ENCODE measurements at places on chromosomes 6 and 20. TPM values are rescaled to one million over a fixed set of nuclear protein-coding genes. Genes with fewer than 3 reads are reported as not detected.

DNA sequence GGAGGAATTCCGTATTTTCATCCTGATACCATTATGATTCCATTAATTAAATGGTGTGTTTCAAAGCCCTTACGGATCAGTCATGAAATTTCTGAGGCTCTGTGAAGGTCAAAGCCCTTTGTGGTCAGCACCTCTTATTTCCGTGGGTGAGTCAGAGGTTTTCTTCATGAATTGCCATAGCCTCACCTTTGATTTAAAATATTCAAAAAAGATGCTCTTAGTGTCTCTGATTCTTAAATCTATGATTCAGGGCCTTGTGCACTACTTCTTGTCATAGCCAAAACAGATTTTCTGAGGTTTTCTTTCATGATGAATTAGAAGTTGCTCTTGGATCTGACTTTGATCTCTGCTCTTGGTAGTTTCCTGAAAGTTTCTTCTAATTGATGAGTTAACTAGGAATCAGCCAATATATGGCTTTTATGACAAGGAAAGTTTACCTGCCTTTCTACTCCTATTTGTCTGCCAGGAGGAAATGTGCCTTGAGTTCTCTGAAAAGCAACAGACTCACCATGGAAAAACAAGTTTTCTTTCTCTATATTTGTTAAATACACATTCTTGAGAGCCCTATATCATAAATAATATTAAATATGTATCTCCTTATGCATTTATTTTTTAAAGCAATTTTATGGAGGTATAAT is 613.0 kb downstream of the UTRN start:
- no peak overlapping the region for H3K4me3 ChIP-seq
- H3K36me3 ChIP-seq: no peaks in the 10 kb centered on the region
- DNase-seq: no peak
- H3K27ac ChIP-seq: no peak overlapping the region

Gene OR2H1
- not detected for polyA plus RNA-seq

- DNase-seq: no peak
- H3K27ac ChIP-seq: no peak overlapping the region
- no peaks in the 10 kb centered on the region for H3K4me1 ChIP-seq
- H3K27me3 ChIP-seq: no peaks in the 10 kb centered on the region
Observed at GRCh38 chr20:60262967-60263603, 304.9 kb downstream of the CDH26 start.

GRCh38 chr20:62938105-62938888 is at the start of gene GID8:
Gene GID8 (plus strand): TSS chr20:62938147. CDS start chr20:62941503, 3,356 bp downstream.
- peak; percentile 54 for DNase-seq
- H3K4me1 ChIP-seq: peaks cover 15% of the 10 kb centered on the region
- no peaks in the 10 kb centered on the region for H3K36me3 ChIP-seq

GRCh38 chr6:17505062-17505476 is 95.0 kb upstream of the FAM8A1 start:
- no peak for DNase-seq
- no peak overlapping the region for H3K4me3 ChIP-seq
- no peaks in the 10 kb centered on the region for H3K36me3 ChIP-seq
- H3K27me3 ChIP-seq: no peaks in the 10 kb centered on the region

DNA sequence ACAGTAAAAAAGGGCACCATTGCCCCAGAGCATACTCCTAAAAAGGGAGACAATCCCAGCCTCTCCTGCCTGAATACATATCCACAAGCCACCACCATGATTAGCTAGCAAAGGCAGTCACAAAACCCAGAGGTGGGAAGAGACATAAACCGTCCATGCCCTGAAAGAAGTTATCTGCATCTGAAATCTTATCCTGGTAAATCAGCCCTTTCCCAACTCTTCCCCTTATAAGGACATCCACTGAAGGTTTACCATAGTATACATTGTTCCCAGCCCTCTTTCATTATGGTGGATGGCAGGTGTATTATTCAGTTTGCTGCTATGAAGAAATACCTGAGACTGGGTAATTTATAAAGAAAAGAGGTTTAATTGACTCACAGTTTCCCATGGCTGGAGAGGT is 95.2 kb downstream of the TBC1D7 start:
- no peak for DNase-seq
- no peak overlapping the region for H3K4me3 ChIP-seq
- H3K27me3 ChIP-seq: no peaks in the 10 kb centered on the region

Gene XKR7
- not detected for polyA plus RNA-seq

DNA sequence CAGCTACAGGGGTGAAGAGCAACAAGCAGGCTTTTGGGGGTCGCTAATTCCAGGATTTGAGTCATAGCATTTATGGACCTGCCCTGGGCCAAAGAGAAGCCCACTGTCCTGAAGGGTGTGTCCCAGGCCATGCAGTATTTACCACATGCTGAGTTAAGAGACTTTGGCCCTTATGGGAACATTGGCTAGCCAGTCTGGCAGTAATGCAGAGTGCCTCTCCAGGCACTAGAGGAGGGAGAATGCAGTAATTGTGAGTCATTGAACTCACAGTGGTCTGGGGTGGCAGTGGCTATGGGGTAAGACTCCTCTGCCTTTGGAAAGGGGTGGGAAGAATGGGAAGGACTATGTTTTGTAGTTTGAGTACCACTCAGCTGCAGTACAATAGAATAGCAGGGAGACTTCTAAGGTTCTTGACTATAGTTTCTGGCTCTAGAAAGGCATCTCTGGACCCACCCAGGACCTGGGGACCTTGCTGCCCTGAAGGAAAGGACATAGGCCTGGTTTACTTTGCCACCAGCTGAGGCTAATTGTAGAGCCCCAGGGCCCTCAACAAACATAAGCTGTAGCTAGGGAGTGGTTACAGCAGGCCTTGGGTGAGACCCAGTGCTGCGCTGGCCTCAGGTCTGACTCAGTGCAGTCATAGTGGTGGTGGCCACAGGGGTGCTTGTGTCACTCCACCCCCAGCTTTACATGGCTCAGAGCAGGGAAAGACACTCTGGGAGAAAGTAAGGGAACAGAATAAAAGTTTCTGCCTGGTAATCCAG is 520.9 kb downstream of the HTR1B start:
- no peaks in the 10 kb centered on the region for H3K36me3 ChIP-seq
- H3K4me3 ChIP-seq: no peak overlapping the region
- no peaks in the 10 kb centered on the region for H3K4me1 ChIP-seq
- no peaks in the 10 kb centered on the region for H3K27me3 ChIP-seq
- no peak for DNase-seq

GRCh38 chr6:17167327-17167979 is 65.6 kb downstream of the STMND1 start:
- H3K4me3 ChIP-seq: no peak overlapping the region
- DNase-seq: no peak
- no peaks in the 10 kb centered on the region for H3K27me3 ChIP-seq
- H3K27ac ChIP-seq: no peak overlapping the region
- no peaks in the 10 kb centered on the region for H3K4me1 ChIP-seq

GRCh38 chr6:160978141-160978901 is 13.2 kb upstream of the MAP3K4 start:
- peaks cover 12% of the 10 kb centered on the region for H3K4me1 ChIP-seq
- H3K4me3 ChIP-seq: no peak overlapping the region
- no peak for DNase-seq
- H3K36me3 ChIP-seq: no peaks in the 10 kb centered on the region
- H3K27ac ChIP-seq: no peak overlapping the region

DNA sequence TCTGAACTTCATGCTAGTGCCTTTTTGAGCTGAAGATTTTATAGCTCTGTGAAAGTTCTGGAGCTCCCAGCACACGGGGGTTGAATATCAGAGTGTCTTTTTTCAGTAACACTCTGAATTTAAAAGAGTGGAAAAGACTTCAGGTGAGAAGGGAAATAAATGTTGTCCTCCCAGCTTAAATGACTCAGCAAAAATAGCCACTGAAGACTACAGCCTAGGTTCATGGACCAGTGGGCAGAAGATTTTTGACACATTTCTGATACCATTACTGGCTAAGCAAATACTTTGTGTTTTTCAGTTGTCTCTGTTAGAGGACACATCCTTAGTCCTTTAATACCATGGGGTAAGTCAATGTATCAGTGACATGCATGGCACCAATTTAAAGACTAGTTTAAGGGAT is 338.5 kb upstream of the SPTLC3 start:
- H3K36me3 ChIP-seq: no peaks in the 10 kb centered on the region
- no peak for DNase-seq
- no peaks in the 10 kb centered on the region for H3K27me3 ChIP-seq
- H3K4me1 ChIP-seq: no peaks in the 10 kb centered on the region
- H3K27ac ChIP-seq: no peak overlapping the region
- no peak overlapping the region for H3K4me3 ChIP-seq

DNA sequence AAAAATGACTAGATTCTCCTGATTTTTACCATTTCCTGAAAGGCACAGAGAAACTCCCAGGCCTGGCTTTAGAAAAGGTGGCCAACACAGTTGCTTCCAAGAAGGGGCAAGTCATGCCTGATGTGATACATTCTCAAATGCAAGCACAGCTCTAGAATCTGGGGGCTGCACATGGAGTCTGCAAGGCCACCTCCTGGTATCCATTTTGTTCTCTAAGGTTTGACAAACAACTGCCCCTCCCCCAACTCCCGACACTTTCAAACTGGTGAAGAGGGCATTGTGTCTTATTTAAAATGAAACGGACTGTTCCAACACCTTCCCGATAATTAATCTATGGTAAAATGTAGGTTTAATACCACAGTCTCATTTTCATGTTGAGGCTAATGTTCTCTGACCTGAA is 220.2 kb upstream of the CEP162 start:
- no peaks in the 10 kb centered on the region for H3K27me3 ChIP-seq
- H3K27ac ChIP-seq: no peak overlapping the region
- no peaks in the 10 kb centered on the region for H3K4me1 ChIP-seq
- no peak for DNase-seq

GRCh38 chr20:22512911-22513489 is 71.4 kb downstream of the FOXA2 start:
- DNase-seq: no peak
- H3K4me1 ChIP-seq: no peaks in the 10 kb centered on the region
- H3K27me3 ChIP-seq: no peaks in the 10 kb centered on the region
- H3K27ac ChIP-seq: no peak overlapping the region

Gene SLC24A3
- polyA plus RNA-seq: 9.5 TPM

Gene GPR31
- not detected for polyA plus RNA-seq

Gene ZSCAN23
- 2.3 TPM for polyA plus RNA-seq

DNA sequence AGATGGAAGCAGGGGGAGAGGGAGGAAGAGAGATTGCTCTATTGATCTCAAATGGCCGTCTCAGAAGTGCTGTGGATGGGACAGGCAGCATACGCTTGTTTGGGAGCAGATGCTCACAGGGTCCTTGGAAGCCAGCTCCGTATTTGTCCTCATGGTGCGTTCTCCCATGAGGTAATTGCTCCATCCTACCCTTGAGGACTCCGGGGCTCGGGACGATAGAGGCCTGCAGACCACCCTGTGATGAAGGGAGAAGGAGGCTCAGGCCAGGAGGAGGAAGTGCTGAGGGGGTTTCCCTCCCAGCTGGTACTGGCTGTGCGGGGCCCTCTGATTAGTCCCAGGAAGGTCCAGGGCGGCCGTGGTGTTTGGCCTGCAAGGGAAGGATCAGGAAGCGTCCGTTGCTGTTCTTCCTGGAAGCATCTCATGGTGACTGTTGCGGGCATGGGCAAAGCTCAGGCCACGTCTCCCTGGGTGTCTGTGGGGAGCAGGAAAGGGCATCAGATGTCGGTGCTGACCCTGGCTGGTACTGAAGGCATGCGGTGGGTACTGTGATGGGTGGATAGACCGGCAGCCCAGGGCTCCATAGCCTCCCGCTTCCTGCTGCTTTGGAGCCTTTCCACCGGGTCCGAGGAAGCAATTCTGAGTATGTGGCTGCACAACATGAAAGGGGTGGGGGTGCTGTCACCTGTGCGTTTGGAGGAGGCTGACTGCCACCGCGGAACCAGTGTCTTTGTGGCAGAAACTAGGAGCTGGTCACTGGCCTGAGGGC is 158.3 kb downstream of the SYCP2 start:
- H3K4me3 ChIP-seq: no peak overlapping the region
- no peaks in the 10 kb centered on the region for H3K27me3 ChIP-seq
- H3K4me1 ChIP-seq: no peaks in the 10 kb centered on the region
- no peaks in the 10 kb centered on the region for H3K36me3 ChIP-seq
- no peak for DNase-seq

DNA sequence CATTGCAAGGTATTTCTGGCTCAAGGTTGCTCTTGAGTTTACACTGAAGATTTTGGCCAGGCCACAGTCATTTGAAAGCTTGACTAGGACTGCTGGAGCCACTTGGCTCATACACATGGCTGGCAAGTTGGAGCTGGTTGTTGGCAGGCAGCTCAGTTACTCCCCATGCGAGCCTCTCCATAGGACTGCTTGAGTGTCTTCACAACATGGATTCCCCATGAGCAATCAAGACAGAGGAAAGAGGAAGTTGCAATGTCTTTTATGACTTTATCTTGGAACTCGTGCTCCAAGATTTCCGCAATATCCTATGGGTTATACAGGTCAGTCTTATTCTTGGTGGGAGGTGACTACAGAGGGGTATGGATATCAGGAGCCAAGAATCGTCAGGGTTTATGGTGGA is 1.4 kb upstream of the MANBAL start:
- no peaks in the 10 kb centered on the region for H3K36me3 ChIP-seq
- no peaks in the 10 kb centered on the region for H3K27me3 ChIP-seq
- H3K27ac ChIP-seq: no peak overlapping the region
- H3K4me3 ChIP-seq: no peak overlapping the region
- peaks cover 2% of the 10 kb centered on the region for H3K4me1 ChIP-seq
- DNase-seq: no peak
